ENCODE measurements at places on chromosomes 5 and 9.

GRCh38 chr9:113990570-113990907, 87.6 kb downstream of the AMBP start:
- no peak for DNase-seq

DNA sequence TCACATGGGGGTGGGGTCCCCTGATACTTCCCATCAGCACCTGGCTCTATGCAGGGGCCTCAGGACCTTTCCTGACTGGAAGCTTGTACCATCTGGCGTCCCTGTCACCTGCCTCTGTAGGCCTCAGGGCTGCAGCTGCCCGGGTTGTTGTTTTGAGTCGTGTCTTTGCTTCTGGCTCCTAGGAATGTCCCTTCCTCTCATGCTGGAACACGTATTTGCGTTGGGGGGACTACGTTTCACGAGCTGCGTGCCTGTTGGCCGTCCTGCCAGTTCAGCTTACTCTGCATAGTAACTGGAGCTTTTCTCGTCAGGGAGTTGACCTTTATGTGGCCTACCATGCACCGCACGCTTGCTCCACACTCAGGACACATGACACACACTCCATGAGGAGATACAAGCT, 54.9 kb upstream of the IRX4 start:
- no peak for DNase-seq

- no peak for DNase-seq
Observed at GRCh38 chr5:6135977-6136376, 242.4 kb downstream of the MED10 start.

GRCh38 chr9:4420351-4420750, 69.9 kb upstream of the SLC1A1 start:
- DNase-seq, result no peak

DNA sequence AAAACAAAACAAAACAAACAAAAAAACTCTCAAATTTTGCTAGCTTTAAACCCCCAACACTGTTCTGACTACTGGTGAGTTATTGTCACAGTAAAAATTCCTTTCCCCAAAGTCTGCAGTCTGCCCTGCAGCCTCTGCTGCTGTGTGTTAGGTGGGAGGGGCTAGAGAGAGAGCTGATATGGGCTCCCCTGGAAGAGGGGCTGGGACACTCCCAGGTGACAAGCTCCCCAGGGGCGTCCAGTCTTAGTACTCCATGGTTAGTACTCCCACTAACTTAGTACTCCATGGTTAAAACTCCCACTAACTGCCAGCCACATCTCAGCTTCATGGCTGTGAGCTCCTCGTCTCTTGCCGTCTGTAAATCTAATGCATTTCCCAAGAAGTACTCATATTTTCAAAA, 191.9 kb downstream of the FANCC start:
- DNase-seq, result no peak

- DNase-seq, result no peak
Observed at GRCh38 chr5:14870337-14871213, 1.0 kb downstream of the ANKH start.

GRCh38 chr5:78552729-78553342, 95.7 kb downstream of the LHFPL2 start:
- no peak for DNase-seq

GRCh38 chr5:91052977-91053740, 330.0 kb downstream of the ARRDC3 start:
- DNase-seq, result no peak

GRCh38 chr9:107405511-107405910, 84.1 kb downstream of the KLF4 start:
- DNase-seq, result no peak
